Activated CD8-positive, alpha-beta memory T cell treated with anti-CD3 and anti-CD28 coated beads for 24 hours (primary cell): ENCODE measurements at places on chromosomes 5 and 9.

GRCh38 chr9:130570208-130570607, 9.2 kb upstream of the FUBP3 start:
- DNase-seq: no peak

GRCh38 chr5:169044962-169045361, 256.0 kb downstream of the SLIT3 start:
- no peak for DNase-seq

DNA sequence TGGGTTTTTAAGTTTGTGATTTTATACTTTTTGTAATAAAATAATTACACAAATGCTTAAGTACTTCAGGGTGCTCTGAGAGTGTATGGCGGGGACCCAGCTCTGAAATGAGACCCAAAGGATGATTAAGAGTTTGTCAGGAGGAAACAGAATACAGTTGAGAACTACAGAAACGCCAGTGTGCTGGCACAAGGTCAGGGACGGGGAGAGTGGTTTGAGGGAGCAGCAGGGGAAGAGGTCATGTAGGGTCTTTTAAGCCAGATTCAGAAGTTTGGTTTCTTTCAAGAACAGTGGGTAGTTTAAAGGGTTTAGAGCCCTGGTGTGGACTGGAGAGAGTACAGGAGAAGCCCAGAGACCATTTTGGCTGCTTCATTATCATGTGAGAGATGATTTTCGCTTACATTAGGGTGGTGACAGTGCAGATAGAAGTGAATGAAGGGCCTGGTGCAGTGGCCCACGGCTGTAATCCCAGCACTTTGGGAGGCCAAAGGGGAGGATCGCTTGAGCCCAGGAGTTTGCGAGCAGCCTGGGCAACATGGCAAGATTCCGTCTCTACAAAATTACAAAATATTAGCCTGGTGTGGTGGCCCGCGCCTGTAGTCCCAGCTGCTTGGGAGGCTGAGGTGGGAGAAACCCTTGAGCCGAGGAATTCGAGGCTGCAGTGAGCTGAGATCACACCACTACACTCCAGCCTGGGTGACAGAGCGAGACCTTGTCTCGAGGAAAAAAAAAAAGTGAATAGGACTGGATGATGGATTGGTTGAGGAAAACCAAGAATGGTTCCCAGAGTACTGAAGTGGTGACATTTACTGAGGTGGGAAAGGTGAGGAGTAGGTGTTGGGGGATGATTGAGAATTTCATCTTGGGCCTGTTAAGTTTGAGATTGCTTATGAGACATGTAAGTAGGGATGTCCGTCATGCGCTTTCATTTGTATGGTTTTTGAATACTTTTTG, 1.4 kb upstream of the ETF1 start:
- DNase-seq: no peak

DNA sequence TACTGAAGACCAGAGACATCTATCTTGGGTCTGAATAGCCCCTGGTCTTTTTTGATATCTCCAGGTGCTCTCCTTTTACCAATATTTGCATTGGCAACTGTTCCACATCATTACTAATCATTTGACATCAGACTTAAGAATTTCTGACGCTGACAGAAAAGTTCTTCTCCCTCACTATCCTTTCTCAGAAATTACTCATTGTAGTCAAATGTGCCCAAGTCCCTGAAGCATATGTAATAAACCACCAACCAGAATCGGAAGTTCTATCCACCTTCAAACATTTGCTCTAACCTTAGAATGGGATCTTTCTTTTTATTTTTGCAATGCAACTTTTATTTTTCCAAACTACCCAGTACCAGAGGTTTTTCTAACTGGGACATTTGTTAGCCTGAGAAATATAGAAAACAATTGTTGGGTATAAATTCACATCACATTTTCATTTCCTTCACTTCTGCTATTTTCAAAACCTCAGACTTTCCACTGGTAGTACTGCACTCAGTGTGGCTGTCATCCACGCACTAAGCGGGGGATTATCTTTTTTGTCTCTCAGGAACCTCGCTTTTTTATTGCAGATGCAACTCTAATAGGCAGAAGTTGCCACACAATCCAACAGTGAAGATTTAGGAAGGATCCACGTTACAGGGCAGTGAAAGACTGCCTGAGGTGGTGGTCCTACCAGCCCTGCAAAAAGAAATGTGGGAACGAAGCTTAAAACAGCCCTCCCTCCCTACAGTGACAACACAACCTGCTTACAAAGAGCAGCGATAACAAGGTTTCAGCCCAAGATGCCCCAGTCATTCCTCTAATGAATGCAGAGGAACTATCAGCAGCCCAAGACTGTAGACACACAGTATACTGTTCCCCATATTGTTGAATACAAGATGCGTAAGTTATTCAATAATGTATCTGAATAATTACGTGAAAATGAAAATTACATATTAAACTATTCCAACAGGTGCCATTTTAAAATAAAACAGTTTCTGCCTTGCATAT, 201.2 kb downstream of the EBF1 start:
- DNase-seq: no peak

GRCh38 chr9:14320271-14321181, 6.6 kb upstream of the NFIB start:
- no peak for DNase-seq

DNA sequence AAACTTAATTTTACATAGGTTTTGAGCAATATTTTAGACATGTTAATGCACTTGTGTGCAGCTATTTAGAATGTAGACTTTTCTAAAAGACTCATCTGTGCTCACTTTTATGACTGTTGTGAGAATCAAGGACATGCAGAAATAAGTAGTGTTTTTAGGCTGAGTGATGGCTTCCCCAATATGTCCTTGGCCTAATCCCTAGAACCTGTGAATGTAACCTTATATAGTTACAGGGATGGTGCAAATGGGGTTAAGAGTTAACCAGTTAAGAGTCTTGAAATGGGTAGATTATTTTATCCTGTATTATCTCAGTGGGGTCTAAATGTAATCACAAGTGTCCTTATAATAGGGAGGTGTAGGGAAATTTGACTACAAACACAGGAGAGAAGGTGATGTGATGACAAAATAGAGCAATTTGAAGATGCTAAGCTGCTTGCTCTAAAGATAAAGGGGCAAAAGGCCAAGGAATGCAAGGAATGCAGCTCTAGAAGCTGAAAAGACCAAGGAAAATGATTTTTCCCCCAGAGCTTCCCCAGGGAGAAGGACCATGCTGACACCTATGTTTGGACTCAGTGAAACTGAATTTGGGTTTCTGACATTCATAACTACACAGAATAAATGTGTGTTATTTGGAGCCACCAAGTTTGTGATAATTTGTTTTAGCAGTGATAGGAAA, 298.0 kb upstream of the PAPPA start:
- no peak for DNase-seq

- DNase-seq: no peak
Measured at GRCh38 chr5:6675784-6676491, 37.3 kb upstream of the TENT4A start.

GRCh38 chr5:120803282-120803681, 339.2 kb downstream of the PRR16 start:
- no peak for DNase-seq

DNA sequence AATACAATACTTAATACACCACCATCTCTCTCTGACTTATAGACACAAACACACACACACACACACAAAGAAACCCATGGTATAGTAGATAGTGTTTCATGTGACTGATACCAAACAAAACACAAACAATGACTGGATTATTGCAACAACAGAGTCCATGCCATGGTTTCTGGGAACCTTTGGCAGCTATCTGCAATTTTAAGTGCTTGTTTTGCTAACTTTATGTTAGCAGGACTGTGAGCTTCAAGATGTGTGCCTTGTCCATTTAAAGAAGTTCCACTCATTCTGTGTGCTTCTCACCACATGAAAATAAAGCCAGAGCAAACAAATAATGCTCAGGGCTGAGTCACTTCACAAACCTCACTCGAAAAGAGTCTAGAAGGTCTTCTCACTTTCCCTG, 15.1 kb upstream of the LURAP1L start:
- DNase-seq: no peak

- DNase-seq: no peak
Measured at GRCh38 chr9:134227451-134228411, 63.4 kb upstream of the RNU6ATAC start.

- DNase-seq: no peak
Measured at GRCh38 chr5:2995035-2995434, 243.6 kb upstream of the IRX2 start.

DNA sequence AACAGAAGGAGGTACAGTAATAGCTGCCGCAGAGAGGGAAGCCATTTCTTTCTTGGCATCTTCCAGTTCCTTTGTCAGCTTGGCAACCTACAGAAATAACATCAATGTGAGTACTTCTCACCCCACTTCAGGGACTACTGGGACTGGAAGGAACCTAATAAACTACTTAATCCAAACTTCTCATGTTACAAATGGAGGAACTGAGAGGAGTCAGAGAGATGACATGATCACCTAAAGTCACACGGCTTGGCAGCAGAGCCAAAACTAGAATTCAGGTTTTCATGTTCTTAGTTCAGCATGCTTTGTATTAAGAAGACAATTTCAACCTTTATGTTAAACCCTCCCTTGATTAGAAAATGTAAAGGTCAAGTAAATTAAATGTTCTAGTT, 44.7 kb downstream of the DIAPH1 start:
- DNase-seq: no peak

GRCh38 chr5:145636371-145636770, 198.8 kb downstream of the PRELID2 start:
- no peak for DNase-seq
